ENCODE measurements at places on chromosomes 7 and 10. TPM values are rescaled to one million over a fixed set of nuclear protein-coding genes. Genes with fewer than 3 reads are reported as not detected.

The LRRN3 gene
- total RNA-seq: not detected

The GAD2 gene
- not detected for total RNA-seq

The DRGX gene
- total RNA-seq: not detected

The ASAH2B gene
- 3.4 TPM for total RNA-seq

The NRCAM gene
- 98.8 TPM for total RNA-seq

The HOXA6 gene
- total RNA-seq: 1.9 TPM

The IFIT1 gene
- total RNA-seq: 4.8 TPM

The GIMAP7 gene
- not detected for total RNA-seq

The HOXA10 gene
- 7.5 TPM for total RNA-seq

The FAM237B gene
- total RNA-seq: not detected

The PNPLA8 gene
- 16.3 TPM for total RNA-seq

The CCDC146 gene
- 0.53 TPM for total RNA-seq

The RASA4B gene
- 1.7 TPM for total RNA-seq

The GPR85 gene
- not detected for total RNA-seq

The REPIN1 gene
- 81.4 TPM for total RNA-seq

The FAM171A1 gene
- 25.6 TPM for total RNA-seq

The TBX20 gene
- total RNA-seq: 2.9 TPM

The GBX1 gene
- not detected for total RNA-seq

The TRIM50 gene
- not detected for total RNA-seq

The CUBN gene
- 0.01 TPM for total RNA-seq

The SSC4D gene
- 1.5 TPM for total RNA-seq

The CAMK1D gene
- 7.4 TPM for total RNA-seq

The TMEM130 gene
- 0.52 TPM for total RNA-seq

The ZNF425 gene
- total RNA-seq: 1.9 TPM

The SMKR1 gene
- total RNA-seq: 10.0 TPM

The SPDYE11 gene
- total RNA-seq: not detected

The IRF5 gene
- 13.6 TPM for total RNA-seq

The CHST15 gene
- total RNA-seq: 9.4 TPM

The WDFY4 gene
- not detected for total RNA-seq

The UCMA gene
- not detected for total RNA-seq

The HOXA1 gene
- total RNA-seq: 3.8 TPM

The IQUB gene
- not detected for total RNA-seq

The HNRNPA2B1 gene
- total RNA-seq: 1,204 TPM

The NOS3 gene
- 0.15 TPM for total RNA-seq

The OR9A2 gene
- not detected for total RNA-seq

The STRIP2 gene
- 8.0 TPM for total RNA-seq

The AKR1C3 gene
- total RNA-seq: 1,175 TPM

The SEMA3E gene
- total RNA-seq: 1.8 TPM

The TMEM236 gene
- 0.09 TPM for total RNA-seq

The TEX36 gene
- not detected for total RNA-seq

The LRGUK gene
- 0.29 TPM for total RNA-seq

The ZPBP gene
- total RNA-seq: not detected

The MAGI2 gene
- total RNA-seq: 0.40 TPM

The ASAH2 gene
- total RNA-seq: 3.3 TPM

The CFAP70 gene
- total RNA-seq: 0.12 TPM

The PLEKHS1 gene
- total RNA-seq: not detected

The C10orf67 gene
- total RNA-seq: not detected

The CYP26A1 gene
- 3.9 TPM for total RNA-seq

The CYP2E1 gene
- 0.35 TPM for total RNA-seq

The NXPH1 gene
- total RNA-seq: not detected

The IQCE gene
- 7.6 TPM for total RNA-seq

The ZNRF2 gene
- total RNA-seq: 3.9 TPM

The KLHL7 gene
- 22.1 TPM for total RNA-seq

Data from A549 treated with ZK216348 at 1 μM for 4 hours (cell line).